Occipital lobe (tissue), 3 donors: ENCODE measurements at places on chromosomes 2 and 18.
A peak's percentile ranks its signal among the peaks of the same experiment; 100 is the strongest.

- no peak for DNase-seq
These were observed 1.2 kb upstream of the BCL11A start for GRCh38 chr2:60554646-60555065.

- no peak for DNase-seq
These were observed 2.7 kb upstream of the ERFE start for GRCh38 chr2:238155761-238156694.

- DNase-seq = no peak
These were observed 15.6 kb downstream of the TRABD2A start for GRCh38 chr2:84865181-84865783.

DNA sequence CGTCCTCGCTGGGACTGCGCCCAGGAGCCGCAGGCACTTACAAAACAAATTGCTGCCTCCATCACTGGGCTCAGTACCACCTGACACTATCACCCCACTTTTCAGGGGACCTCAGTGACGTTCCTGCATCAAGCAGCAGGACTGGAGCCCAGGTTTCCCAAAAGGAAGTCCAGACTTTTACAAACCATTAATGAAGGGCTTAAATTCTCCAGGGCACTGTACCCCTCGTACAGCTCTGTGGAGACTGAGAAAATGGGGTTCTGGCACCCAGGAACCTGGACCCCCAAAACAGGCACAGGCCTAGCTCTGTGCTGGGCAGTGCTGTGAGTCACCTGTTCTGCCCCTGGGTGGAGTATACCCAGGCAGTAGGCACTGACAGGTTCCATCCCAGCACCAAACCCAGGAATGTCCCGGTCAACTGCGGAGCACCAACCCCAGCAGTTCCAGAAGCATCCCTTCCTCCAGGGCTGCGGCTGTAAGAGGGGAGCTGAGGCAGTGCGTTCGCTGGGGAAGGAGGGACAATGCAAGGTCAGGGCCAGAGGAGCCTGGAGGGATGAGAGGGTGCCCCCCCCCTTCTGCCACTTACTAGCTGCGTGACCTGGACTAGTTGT, 24.6 kb upstream of the NOTO start:
- DNase-seq = no peak

GRCh38 chr2:98692090-98693054, 38.6 kb downstream of the MGAT4A start:
- no peak for DNase-seq

DNA sequence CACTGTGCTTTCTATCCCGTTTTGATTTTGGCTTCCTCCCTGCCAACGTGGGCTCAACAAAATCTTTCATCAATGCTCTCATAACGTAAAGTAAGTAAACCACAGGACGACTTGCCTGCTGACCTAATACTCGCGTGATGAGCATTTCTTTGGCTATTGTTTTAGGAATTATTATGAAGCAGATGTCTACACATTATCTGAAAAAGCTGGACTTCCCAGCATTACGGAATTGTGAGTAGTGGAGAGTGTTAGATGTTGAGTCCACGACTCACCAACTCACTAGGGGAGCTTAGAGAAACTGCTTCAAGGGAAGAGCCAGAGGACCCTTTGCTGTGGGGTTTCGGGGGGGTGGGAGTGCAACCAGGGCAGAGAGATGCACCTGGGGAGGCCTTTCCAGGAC, 21.9 kb downstream of the HJURP start:
- no peak for DNase-seq

DNA sequence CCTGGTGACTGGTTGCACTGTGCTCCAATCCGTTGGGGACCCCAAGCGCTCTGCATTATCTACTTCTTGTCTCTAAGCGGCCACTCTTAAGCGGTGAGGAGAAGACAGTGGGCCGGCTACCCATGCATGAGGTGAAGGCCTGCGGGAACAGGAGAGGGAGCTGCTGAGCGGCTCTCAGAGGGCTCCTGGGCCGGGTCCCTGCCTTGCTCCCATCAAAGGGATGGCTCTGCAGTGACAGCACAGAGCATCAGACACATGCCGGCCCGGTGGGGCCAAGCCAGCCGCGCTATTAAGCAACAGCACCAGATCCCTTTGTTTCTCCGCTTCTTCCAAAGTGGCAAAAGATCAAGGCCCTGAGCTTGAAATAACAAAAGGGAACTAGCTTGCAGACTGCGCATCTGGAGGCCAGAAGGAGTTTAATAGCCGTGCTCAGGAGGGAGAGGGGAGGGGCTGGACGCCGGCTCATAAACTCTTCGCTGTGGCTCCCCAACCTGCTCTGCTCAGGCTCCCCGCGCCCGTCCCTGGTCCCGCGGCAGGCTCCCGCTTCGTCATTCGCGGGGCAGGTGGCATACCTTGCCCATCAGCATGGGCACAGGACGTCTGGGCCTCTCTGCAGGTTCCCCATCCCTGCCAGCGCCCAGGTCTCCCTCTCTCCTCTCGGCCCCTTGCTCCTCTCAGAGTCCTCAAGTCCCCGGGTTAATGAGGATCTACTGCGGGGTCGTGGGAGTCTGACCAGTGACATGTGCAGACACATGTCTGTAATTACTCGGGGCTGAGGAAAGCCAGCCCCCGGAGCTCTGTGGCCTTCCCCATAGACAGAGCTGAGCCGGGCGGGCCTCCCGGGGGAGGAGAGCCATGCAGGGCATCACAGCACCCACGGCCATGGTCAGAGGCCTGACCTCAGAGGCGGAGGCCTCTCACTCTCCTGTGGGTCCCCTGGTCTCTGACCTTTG, 96.7 kb downstream of the ASB1 start:
- DNase-seq = no peak

- no peak for DNase-seq
These were observed 33.4 kb upstream of the TMEM131 start for GRCh38 chr2:98028931-98029717.

- DNase-seq = no peak
These were observed 476.5 kb downstream of the LRP1B start for GRCh38 chr2:141654311-141654710.

DNA sequence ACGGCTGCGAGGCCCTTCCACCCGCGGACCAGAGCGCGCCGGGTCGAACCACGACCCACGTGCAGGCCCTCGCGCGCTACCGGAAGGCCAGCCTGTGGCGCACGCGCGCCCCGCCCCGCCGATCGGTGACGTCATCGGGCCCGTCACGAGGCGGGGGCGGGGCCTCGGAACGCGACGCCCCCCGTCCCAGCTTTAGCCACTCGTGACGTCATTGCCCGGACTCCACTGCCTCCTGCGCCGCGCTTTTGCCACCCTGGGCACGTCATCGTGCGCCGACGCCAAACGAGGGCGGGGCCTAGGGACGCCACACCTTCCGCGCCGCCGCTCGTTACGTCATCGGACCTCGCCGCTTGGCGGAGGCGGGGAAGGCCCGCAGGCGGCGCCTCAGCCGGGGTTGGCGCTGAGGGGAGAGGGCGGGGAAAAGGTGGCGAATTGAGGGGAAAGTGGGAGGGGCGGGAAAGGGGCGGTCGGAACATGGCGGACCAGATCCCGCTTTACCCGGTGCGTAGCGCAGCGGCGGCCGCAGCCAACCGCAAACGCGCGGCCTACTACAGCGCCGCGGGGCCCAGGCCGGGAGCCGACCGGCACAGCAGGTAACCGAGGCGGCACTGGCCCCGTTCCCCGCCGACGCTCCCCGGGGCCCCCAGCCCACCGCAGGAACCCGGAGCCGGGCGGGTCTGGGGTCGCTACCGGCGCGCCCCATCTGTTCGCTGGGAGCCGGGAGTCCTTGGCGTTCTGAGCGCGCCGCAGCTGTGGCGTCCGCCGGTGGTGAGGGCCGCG, at the start of gene ATP9B:
TSS of gene ATP9B (plus strand) at position 458 of the 780 bp plus-strand sequence. CDS start at position 475, 17 bp downstream.
- DNase-seq = peak; percentile 98

- no peak for DNase-seq
These were observed 196.9 kb downstream of the HAUS1 start for GRCh38 chr18:46301081-46301480.

GRCh38 chr2:8355102-8355859, 326.6 kb upstream of the ID2 start:
- no peak for DNase-seq

- DNase-seq = no peak
These were observed 66.1 kb downstream of the EXOC6B start for GRCh38 chr2:72759755-72760154.

DNA sequence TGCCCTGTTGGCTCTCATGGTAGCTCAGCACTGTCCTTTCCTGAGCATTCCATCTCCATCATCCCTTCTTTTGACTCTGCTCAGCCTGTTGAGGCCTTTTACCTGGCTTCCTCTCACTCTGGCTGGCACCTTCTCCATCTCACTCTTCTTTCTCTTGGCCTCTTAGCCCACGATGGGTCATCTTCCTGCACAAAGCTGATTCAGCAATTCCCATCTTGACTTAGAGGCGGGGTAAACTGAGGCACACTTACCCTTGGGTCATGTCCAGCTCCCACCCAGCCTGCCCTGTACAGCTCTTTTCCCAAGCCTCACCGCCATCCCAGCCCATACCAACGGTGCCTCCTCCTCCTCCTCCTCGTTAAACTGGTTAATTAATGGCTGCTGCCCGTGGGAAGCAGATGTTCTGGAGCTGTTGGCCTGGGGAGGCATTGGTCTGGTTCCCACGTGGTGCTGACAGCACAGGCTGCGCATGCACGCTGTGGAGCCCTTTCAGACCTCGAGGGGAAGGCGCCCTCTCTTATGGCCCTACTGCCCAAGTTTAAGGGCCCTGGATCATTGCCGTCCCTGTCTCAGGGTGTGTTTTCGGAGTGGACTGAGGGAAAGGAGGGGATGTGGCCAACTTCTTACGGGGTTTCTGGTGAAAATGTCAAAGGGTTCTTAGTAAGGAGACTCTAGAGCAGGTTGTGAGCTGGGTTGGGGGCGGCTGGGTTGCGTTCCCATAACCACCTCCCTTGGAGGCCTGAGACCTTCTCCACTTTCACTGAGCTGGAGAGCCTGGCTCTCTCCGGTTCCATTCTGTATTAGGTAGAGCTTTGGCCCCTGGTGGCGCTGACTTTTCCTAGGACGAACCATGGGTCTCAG, 10.9 kb downstream of the WNT10A start:
- no peak for DNase-seq

DNA sequence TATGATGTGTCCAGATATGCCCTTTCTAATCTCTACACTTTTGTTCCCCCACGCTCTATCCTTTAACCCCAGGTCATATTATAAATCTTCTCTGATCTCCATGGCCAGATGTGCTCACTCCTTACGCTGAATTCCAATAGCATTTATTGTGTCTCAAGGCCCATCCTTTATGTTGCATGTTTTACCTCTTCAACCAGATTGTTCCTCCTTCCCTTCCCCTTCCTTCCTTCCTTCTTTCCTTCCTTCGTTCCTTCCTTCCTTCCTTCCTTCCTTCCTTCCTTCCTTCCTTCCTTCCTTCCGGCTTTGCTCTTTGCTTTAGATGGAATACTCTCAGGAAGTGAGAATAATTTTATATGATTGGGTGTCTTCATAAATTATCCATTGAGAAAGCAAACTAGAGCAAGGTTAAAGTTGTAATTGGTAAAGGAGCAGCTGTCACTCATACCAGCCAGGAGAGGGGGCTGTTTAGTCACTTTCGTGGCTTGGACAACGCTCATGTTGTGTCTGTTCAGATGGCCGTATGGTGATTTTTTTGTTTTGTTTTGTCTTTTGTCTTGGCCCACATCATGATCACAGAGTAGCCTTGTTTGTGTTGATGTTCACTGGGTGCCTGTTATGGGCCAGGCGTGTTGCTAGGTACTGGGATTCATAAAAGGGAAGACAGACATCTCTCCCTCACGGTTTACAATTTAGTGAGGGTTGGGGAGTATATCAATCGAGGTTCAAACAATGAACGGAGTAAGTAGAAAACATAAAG, 68.0 kb downstream of the DAW1 start:
- peak; percentile 14 for DNase-seq

- no peak for DNase-seq
These were observed 49.0 kb upstream of the HAAO start for GRCh38 chr2:42841344-42841743.
